Trophoblast cell (in vitro differentiated cells and primary cell): ENCODE measurements at places on chromosomes 1 and 21.

DNA sequence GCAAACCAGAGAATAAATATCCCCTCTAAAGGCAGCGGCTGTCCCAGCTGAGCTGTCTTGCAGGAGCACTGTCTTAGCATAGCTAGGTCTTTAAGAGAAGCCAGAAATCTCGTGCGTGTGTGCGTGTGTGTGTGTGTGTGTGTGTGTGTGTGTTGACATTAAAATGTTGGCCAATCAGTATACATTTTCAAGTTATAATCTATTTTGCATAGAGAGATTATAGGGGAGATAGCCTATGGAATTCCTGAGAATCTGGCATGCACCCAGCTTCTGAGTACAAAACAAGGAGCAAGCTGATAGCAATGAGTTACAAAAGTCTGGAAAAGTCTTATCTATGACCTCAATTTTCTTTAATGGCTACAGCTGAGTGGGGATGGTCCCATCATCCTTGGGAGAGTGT lies 17.7 kb downstream of the METTL13 start:
- no peak for DNase-seq

DNA sequence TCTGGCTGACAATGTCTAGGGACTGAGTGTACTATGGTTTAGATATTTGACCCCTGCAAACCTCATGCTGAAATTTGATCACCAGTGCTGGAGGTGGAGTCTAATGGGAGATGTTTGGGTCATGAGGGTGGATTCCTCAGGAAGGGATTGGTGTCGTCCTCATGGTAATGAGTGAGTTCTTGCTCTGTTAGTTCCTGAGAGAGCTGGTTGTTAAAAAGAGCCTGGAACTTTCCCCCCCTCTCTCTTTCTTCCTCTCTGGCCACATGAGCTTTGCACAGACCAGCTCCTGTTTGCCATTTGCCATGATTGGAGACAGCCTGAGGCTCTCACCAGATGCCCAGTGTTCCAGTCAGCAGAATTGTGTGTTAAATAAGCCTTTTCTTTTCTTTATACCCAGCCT lies 36.6 kb upstream of the CNIH3 start:
- no peak for DNase-seq

- peak; percentile 72 for DNase-seq
Measured at GRCh38 chr1:40107290-40107959, 10.4 kb upstream of the PPT1 start.

DNA sequence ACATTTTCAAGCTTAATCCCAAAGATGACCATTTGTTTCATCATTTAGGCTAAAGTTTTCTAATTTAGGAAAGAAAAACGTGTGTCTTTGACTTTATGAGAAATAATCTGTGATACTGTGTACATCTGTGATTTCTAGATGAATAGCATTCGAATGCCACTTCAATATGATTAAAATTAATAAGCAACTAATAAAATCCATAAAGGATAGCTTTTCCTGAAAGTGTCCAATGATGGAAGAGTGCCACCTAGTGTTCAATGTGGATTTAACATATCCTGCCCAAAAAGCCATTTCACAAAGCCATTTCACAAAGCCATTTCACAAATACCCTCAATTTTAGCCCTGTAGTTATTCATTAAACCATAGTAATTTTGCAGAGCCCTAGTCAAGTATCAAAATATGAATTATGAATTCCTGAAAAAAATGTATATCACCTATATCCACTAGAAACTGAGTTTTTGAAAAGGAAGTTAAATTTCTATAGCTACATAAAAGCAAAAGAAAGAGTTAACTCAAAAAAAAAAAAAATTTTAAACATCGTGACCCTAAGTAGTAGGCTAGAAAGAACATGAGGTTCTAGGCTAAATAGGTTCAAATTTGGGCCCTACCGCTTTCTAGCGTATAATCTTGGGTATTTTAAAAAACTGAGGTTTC lies 19.1 kb downstream of the NME7 start:
- peak; percentile 84 for DNase-seq

- peak; percentile 87 for DNase-seq
Measured at GRCh38 chr1:156422602-156423091, 53.6 kb downstream of the RHBG start.

DNA sequence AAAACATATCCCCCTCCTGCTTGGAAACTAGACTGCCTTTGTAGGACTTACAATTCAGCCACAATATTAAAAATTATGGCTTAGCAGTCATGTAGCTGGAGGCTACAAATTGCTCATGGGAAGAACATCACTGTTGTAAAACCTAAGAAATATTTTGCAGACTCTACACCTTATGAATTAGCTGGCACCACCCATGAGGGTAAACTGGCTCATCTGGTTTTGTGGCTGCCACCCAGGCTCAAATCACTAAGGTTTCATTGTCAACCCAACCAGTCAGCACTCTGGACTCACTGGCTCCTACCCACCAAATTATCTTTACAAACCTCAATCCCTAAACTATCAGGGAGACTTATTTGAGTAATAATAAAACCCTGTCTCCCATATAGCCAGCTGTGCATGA lies 100.7 kb upstream of the OLFM3 start:
- peak; percentile 95 for DNase-seq

- DNase-seq = peak; percentile 43
Measured at GRCh38 chr1:207691841-207692240, 46.9 kb downstream of the CR1L start.

DNA sequence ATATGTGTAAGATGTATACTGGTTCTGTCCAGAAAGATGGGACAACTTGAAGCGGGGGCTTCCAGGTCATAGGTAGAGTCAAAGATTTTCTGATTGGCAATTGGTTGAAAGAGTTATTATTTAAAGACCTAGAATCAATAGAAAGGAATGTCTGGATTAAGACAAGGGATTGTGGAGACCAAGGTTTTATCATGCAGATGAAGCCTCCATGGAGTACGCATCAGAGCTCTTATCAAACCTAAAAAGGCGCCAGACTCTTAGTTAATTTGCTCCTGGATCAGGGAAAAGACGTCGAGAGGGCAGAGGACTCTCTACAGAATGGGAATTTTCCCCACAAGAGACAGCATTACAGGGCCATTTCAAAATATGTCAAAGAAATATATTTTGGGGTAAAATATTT lies 23.7 kb upstream of the ETV3 start:
- no peak for DNase-seq

- peak; percentile 92 for DNase-seq
Measured at GRCh38 chr1:18965206-18966173, 9.0 kb upstream of the IFFO2 start.

DNA sequence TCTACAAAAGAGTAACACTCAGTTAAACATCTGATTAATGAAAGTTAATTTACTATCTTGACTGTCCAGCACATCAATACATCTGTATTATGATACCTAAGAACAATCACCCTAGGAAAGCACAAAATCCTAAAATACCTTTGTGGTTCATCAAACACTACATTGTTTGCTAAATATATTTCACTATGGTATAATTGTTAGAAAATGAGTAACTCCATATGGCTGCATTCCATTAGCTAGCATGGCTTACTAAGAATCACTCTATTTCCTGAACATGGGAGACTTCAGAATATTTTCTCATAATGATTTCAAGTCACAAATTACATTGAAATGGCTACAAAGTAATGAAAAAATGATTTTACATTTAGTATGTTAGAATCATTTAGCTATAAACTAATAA lies 12.5 kb downstream of the TRMT1L start:
- no peak for DNase-seq

DNA sequence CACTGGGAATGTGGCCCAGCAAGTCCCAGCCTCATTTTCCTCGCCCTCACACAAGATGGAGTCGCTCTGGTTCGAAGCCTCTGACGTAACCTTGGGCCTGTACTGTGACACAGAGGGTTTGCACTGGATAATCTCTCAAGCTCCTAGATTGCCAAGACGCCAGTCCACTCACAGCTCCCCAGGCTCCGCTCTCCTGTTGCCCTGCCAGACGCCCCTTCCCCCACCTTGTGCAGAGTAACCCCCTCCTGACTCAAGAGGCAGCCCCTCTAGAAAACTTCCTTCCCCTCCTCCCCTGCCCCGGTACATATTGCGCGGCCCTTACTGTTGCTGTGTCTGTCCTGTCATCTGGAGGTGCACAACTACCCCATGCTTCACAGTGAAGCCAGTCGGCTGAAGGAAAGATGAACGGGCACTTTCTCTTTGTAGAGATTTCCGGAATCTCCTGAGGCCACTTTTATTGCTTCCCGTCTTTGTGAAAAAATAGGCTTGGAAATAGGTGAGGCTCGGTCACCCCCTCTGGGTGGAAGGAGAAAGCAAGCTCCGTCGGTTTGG lies 981 bp upstream of the KIAA1614 start:
- DNase-seq = peak; percentile 24

DNA sequence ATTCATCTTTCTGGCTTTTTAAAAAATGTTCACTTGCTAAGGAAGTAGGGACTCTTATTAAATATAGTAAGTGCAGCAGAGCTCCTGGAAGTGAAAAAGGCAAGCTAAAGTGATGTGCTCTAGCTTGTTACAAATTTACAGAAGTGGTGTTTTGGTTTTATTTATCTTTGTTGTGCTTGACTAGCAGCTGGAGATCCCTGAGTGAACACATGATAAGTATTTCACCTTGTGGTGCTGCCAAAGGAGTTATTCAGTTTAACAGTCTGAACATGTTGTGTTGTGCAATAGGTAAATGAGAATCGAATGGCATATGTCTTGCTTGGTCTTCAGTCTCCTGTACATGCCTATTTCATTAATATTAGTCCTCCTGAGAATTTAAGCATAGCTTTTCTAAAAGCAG lies 315.7 kb downstream of the TPR start:
- DNase-seq = no peak

GRCh38 chr1:101008229-101008834 lies 17.3 kb downstream of the DPH5 start:
- no peak for DNase-seq

DNA sequence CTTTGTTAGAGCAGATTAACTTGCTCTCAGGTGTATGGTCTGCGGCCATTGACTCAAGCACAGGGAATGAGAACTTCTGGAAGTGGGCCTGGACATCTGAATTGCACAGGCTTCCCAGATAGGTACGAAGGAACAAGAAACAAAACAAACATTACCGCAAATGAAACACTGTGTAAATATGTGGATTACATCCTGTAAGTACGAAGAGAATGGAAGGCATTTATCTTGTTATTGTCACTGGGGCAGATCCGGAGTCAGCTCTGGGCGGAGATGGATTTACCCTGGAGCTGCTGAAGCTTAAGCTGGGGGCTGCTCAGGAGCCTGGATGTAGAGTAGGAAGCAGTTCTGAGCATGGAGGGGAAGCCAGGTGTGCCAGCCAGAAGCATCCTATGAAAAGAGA lies 6.8 kb downstream of the HES2 start:
- DNase-seq = peak; percentile 94

GRCh38 chr1:182093781-182094180 lies 32.3 kb upstream of the ZNF648 start:
- no peak for DNase-seq

DNA sequence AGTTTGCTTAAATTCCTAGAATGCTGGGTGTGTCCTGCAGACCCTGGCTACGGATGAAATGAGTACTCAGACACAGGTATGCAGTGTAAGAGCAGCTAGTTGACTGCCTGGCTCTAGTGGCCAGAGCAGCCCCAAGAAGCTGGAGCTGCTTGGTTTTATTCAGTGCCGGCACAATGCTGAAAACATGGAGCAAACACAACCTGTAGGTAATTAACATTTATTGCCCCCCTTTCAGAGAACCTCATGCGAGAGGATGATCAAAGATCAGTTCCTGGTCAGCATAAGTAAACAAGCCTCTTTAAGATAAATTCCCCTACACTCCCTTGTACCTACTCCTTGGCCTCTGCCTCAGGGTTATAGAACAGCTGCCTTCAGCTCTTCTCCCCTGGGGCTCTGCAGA lies 43.2 kb downstream of the MRPS6 start:
- no peak for DNase-seq

- DNase-seq = peak; percentile 25
Measured at GRCh38 chr1:9058465-9058864, 11.0 kb downstream of the SLC2A5 start.

DNA sequence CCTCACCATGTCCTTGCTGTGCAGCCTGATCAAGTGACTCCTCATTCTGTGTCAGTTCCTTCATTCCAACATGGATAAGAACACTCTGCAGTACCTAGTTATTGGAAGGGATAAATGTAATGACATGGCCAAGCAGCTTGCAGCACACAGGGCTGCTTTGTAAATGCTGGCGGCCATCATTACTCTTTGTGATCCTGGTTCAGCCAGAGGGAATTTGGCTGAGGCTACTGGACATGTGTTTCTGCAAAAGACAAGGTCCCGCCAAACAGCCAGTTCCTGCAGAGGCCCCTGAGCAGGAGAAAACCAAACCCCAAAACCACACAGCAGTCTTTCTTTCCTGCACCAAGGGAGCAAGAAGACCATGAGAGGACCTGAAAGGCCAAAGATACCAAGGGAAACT lies 495.8 kb downstream of the AJAP1 start:
- DNase-seq = no peak

GRCh38 chr1:237045278-237046016 lies 3.5 kb downstream of the RYR2 start:
- DNase-seq = no peak

GRCh38 chr1:162470216-162470615 lies 27.4 kb upstream of the UHMK1 start:
- peak; percentile 27 for DNase-seq

DNA sequence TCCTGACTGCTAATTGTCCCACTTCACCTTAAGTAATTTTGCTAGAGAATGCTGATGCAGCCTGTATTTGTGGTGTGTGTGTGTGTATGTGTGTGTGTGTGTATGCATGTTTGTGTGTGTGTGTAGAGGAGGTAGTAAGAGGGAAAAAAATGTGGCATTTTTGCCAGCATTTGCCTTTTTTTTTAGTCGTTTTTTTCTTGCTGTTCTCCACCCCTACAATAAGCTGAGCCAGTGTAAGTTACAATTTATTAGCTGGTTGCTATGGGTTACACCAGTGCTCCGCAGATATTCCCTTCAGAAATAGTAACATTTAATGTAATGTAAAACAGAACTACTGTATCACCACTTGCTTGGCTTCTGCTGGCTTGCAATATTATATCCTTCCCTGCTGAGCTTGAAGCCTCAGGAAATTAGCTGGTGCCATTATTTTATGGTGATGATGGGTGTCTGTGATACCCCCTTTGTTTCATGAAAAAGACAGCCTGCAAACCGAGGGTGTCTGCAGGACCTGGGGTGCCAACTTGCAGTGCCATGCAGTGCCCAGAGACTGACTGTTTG lies 23.4 kb upstream of the IGSF3 start:
- no peak for DNase-seq

DNA sequence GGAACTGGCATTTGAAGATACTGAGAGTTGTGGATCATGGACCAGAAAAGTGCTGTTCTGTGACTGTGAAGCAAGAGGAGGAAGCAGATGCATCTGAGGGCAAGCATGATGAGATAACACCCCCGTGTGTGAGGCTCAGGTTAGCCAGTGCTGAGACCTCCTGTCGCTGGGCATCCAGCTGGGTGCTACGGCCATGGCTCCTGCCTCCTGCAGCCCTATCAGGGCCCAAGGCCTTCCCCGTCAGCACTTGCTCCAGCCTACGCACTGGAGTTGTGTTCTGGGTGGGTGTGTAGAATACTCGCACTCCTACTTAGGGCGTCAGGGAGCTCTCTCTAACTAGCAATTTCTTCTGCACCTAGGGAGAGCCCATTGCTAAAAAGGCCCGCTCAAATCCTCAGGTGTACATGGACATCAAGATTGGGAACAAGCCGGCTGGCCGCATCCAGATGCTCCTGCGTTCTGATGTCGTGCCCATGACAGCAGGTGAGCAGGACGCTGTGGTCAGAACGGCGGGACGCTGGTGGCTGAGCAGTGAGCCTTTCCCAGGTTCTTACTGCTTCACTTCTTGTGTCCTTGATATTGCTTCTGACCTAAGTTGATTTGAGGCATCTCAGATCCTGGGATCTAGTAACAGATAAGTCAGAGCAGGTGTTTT lies 6.5 kb downstream of the PPIE start:
- no peak for DNase-seq
